ENCODE measurements at places on chromosomes 11 and 22.

DNA sequence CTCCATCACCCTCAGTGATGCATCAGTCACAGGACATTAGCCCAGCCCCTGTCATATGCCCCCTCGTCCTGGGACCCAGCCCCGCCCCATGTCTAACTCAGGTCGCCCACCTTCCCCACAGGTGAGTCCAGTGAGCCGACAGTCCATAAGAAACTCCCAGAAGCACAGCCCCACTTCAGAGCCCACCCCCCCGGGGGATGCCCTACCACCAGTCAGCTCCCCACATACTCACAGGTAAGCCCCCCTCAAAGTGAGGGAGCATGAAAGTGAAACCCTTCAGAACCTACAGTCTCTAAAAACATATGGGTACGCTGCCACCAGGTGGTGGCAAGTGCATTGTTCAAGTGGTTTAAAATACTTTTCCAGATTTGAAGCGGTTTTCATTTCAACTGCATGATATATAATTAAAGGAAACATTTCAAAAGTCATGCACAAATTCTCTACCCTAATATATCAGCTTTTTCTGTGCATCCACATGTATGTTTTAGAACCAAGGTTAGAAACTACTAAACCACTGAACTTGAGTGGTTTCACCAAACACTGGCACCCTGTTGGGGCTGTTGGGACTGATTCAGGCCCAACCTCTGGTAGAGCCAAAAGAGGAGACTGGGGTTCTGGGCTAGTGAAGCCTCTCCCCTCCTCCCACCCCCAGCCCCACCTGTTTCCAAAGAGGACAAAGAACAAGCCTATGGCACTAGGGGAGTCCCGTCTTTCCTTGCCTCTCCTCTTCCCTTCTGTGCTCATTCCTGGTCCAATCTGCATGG, 17.3 kb downstream of the EPS8L2 start:
- no peak for DNase-seq

GRCh38 chr22:30282616-30283046, 6.7 kb downstream of the CASTOR1 start:
- DNase-seq: no peak

GRCh38 chr11:124460459-124460858, 15.0 kb upstream of the OR8B8 start:
- no peak for DNase-seq

DNA sequence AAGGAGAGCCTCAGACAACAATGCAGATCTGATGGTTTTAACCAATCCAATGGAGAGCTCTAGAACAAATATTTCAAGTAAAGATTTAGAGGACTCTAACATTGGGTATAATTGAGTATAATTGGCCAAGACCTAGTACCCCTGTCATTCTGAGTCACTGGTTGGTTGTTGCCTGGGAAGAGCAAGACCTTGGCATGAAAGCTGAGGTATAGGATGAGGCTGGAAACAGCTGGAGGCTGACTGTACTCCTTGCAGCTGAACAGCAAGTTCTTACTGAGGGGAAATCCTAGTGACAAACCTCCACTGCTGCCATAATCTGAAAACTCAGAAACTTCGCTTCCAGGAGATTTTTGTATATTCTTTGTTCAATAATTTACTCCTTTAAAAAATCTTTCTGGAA, 54.3 kb upstream of the MUC15 start:
- no peak for DNase-seq

DNA sequence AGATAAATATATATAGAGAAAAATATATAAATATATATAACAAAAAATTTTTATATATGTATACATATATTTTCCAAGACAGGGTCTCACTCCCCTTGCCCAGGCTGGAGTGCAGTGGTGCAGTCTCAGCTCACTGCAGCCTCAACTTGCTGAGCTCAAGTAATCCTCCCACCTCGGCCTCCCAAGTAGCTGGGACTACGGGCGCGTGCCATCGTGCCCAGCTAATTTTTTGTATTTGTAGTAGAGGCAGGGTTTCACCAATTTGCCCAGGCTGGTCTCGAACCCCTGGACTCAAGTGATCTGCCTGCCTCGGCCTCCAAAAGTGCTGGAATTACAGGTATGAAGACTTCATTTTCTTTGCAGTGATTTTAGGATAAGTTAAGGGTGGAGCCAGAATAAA, 38.9 kb upstream of the SEPTIN5 start:
- DNase-seq: no peak

GRCh38 chr11:111629499-111629898, 27.2 kb downstream of the SIK2 start:
- no peak for DNase-seq

- DNase-seq: no peak
Measured at GRCh38 chr22:49305966-49306631, 521.6 kb downstream of the BRD1 start.

- DNase-seq: no peak
Measured at GRCh38 chr22:37427711-37428635, 694 bp upstream of the ELFN2 start.
